ENCODE measurements at places on chromosomes 7 and 10.

DNA sequence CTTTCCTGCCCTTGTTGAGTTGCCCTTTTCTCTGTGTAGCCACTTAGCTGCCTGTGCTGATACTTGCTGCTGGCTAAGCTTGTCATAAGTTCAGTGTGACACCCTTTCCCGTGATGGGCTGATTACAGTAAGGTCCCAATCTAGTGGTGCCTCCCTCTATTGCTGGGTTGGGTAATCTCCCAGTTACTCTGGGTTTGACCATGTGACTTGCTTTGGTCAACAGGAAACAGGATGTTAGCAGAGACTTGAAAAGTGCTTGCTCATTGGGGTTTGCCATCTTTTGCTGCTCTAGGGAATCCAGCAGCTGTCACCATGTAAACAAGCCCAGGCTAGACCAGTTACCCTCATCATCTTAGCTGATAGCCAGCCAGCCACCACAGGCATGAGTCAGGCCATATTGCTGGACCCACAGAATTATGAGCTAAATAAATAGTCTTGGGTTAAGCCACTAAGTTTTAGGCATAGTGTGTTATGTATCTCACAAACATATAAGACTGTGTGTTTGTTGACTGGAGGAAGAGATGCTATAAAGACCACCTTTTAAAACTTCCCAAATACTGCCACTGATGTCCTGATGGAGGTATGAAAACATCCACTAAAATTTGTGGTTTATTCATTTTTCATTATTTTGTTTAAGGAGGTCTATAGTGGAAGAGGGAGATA is 4.0 kb upstream of the LEP start:
- no peak overlapping the region for H3K27ac ChIP-seq
- H3K4me1 ChIP-seq: no peaks in the 10 kb centered on the region
- no peak overlapping the region for H3K4me3 ChIP-seq
- no peaks in the 10 kb centered on the region for H3K36me3 ChIP-seq
- H3K27me3 ChIP-seq: peaks cover 3% of the 10 kb centered on the region

GRCh38 chr10:19488592-19489280 is 327.5 kb upstream of the PLXDC2 start:
- no peak for DNase-seq
- no peak overlapping the region for H3K27ac ChIP-seq
- H3K27me3 ChIP-seq: no peaks in the 10 kb centered on the region
- H3K36me3 ChIP-seq: no peaks in the 10 kb centered on the region

DNA sequence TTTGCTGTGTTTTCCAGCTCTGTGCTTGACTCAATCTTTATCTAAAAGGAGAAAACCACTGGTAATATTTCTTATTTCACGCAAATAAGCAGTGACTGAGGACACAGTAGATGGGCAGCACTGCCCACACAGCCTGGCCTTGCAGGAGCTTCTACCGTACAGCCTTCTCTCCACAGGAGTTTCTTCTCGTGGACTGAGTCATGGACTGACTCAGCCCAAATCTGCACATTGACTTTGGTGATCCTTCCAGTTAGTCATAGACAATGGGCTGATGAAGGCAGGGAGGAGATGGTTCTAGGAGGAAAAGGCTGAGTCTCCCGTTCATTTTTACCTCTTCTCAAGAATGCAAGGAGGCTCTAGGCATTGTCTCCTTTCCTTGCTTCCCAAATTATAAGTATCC is 200.7 kb downstream of the RAPGEF5 start:
- H3K36me3 ChIP-seq: no peaks in the 10 kb centered on the region
- H3K27me3 ChIP-seq: no peaks in the 10 kb centered on the region
- DNase-seq: no peak
- H3K4me1 ChIP-seq: no peaks in the 10 kb centered on the region

GRCh38 chr10:14409247-14409646 is 78.5 kb upstream of the FRMD4A start:
- no peak overlapping the region for H3K4me3 ChIP-seq
- DNase-seq: peak; percentile 19
- no peaks in the 10 kb centered on the region for H3K36me3 ChIP-seq
- no peak overlapping the region for H3K27ac ChIP-seq
- H3K27me3 ChIP-seq: no peaks in the 10 kb centered on the region

DNA sequence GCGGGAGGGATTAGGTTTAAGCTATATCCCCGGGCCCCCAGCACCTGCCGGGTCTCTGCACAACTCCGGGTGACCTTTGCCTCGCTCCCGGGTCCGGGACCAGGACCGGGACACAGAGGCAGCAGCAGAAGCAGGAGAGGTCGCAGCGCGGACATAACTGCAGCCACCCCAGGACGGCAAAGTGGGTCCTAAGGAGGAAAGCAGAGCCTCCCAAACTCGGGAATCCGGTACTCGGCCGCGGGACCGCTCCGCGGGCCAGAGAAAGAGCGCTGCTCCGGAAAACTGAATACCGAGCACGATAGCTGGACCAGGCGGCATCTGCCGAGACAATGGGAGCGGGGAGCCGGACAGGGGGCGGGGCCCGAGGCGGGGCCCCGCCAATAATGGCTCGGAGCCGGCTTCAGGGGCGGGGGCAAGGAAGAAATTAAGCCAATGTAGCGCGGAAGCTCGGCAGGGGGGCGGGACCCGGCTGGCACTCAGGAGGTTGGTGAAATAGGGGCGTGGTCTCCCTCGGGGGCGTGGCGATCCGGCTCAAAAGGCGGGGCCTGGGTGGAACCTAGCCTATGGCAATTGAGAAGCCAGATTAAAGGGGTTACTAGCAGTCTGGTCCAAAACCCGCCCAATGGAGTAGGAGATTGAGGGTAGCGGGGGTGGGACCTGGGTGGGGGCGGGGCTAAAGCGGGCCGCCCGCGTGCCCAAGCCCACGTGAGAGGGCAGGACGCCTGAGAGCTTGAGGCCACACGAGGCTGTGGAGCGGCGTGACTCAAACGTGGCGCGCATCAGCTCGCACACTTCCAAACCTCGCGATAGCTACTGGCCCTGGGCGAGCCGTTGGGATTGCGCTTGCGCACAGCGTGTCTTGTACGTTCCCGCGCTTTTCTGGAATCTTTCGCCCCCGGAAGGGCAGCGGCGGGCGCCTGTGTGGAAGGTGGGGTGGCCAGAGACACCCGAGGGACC is at the start of the genes GPC2 and STAG3:
Gene GPC2 (minus strand): TSS at position 337 of the 957 bp plus-strand sequence. CDS start 182 bp downstream, at position 155.
Gene STAG3 (plus strand): TSS at position 874 of the 957 bp plus-strand sequence. CDS start 2,639 bp downstream, outside the sequence.
- no peak for DNase-seq
- no peaks in the 10 kb centered on the region for H3K36me3 ChIP-seq
- H3K27me3 ChIP-seq: no peaks in the 10 kb centered on the region
- peaks cover 14% of the 10 kb centered on the region for H3K4me1 ChIP-seq
- H3K4me3 ChIP-seq: peak within 1 kb of the TSS; percentile 50

DNA sequence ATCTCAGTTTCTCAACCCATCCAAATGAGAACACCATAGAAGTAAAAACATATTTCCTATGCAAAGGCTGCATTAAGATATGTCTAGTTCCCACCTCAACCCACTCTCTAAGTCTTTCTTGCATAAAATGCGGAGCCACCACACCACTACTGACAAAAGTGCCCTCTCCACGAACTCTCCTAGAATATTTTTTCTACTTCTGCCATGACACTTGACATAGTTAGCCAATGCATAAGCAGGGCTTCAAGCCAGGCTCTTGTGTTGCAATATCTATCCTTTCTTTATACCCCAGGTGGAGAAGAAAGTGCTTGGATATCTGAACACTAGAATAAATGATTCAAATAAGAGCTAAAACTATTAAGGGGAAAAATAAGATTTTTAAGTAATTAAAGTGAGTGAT is 465.2 kb downstream of the NRG3 start:
- DNase-seq: no peak
- H3K27ac ChIP-seq: no peak overlapping the region
- no peaks in the 10 kb centered on the region for H3K27me3 ChIP-seq

GRCh38 chr10:27673065-27673464 is 72.6 kb downstream of the MKX start:
- no peaks in the 10 kb centered on the region for H3K36me3 ChIP-seq
- no peaks in the 10 kb centered on the region for H3K27me3 ChIP-seq
- no peak overlapping the region for H3K27ac ChIP-seq
- no peak for DNase-seq
- no peaks in the 10 kb centered on the region for H3K4me1 ChIP-seq

- no peak overlapping the region for H3K27ac ChIP-seq
- no peak for DNase-seq
- no peak overlapping the region for H3K4me3 ChIP-seq
- H3K27me3 ChIP-seq: no peaks in the 10 kb centered on the region
Measured at GRCh38 chr10:101683276-101683675, 11.7 kb downstream of the FBXW4 start.

GRCh38 chr7:33201821-33202220 is 72.5 kb downstream of the BBS9 start:
- no peaks in the 10 kb centered on the region for H3K27me3 ChIP-seq
- H3K36me3 ChIP-seq: no peaks in the 10 kb centered on the region

GRCh38 chr7:107196834-107197610 is 28.2 kb downstream of the HBP1 start:
- H3K4me3 ChIP-seq: no peak overlapping the region
- no peaks in the 10 kb centered on the region for H3K4me1 ChIP-seq
- H3K36me3 ChIP-seq: peaks cover 65% of the 10 kb centered on the region

- H3K4me1 ChIP-seq: no peaks in the 10 kb centered on the region
- no peak overlapping the region for H3K27ac ChIP-seq
- DNase-seq: no peak
- H3K27me3 ChIP-seq: no peaks in the 10 kb centered on the region
- H3K36me3 ChIP-seq: no peaks in the 10 kb centered on the region
- H3K4me3 ChIP-seq: no peak overlapping the region
Measured at GRCh38 chr10:79559726-79560125, 481 bp downstream of the SFTPA2 start.
